GM12865 (cell line): ENCODE measurements at places on chromosomes 12 and 14.

DNA sequence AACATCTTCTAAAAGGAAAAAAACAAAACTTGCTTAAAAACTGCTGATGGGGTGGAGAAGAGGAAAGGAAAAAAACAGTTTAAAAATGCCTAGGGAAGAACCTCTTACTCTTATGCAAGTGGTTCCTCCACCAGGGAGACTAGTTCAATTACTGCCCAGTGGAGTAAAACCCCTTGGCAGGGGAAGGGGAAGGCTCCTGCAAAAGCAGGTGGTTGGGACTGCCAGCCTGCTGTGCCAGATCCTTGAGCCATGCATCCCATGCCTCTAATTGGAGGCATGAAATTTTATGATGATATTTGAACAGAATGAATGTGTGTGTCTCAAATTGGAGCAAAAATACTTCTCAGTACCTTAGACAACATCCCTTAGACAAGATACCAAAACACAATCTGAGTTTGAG, 118.8 kb downstream of the FSCB start:
- no peak for DNase-seq

GRCh38 chr12:74401035-74401434, 136.6 kb upstream of the ATXN7L3B start:
- DNase-seq = no peak

DNA sequence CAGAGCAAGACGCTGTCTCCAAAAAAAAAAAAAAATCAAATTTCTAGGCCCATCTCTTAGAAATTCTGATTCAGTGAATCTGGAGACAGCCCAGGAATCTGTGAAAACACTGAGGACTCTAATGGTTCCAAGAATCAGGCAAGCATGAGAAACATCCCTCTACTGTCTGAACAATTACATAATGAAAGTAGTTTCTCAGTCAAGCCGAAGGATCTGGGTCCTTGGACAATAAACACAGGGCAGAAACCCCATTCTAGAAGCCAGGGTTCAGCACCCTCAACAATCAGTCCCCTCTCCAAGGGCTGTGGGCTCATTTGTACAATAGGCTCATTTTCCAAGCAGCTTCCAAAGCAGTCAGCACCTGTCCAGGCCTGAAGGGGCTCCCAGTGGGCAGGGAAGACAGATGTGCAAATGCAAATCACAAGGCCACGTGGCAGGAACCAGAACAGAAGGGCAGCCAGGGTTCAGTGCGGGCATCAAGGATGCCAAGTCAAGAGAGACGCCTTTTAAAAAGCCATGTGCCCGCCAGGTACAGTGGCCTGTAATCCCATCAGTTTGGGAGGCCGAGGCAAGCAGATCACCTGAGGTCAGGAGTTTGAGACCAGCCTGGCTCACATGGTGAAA, 96.1 kb downstream of the KSR2 start:
- no peak for DNase-seq

DNA sequence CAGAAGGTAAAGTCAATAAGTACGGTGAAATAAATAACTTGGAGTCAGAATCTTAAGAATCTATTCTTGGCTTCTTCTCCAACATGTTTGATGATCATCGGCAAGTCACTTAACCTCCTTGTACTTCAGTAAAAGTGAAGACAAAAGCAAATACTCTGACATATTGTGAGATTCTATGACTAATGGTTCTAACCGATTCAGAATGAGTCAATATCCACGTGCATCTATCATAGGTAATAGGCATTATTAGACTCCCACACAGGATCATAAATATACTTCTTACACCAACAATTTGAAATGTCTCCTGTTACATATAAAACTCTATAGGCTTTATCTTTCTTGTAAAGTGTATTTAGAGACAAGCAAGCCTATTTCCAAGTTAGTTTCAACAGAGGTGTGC, 144.4 kb upstream of the ATXN7L3B start:
- DNase-seq = no peak

- DNase-seq = no peak
Measured at GRCh38 chr14:61737915-61738314, 24.3 kb upstream of the SNAPC1 start.

DNA sequence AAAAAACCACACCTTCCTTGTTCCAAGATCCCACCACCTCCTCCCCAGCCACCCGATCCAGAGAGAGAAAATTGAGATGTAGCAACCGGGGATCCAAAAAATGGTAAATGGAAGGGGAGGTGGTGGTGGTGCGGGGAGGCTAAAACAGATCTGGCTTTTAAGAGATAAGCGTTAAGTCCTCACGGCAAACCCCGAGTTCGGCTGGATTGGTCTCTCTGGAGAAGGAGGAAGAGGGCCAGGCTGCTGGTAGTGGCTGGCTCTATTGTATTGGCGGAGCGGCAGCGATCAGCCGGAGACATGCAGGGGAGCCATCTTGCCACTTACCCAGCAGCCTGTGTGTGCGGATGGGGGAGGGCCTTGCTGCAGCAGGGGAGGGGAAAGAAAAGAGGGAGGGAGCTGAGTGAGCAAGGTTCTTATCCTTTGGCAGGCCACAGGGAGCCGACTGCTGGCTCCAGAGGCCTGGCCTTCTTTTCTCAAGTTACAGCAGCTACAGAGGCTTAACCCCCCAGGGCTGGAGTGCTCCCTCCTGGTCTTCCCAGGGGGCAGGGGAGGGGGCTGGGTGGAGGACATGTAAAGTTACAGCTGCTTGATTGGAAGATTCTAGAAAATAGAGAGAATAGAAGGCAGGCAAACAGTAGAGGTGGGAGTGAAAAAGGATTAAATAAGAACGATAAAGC, 14.1 kb upstream of the CDH24 start:
- peak; percentile 89 for DNase-seq

- peak; percentile 31 for DNase-seq
Measured at GRCh38 chr14:23910101-23910875, 43.3 kb upstream of the DHRS4 start.

- DNase-seq = no peak
Measured at GRCh38 chr12:6914947-6915788, 788 bp downstream of the ENO2 start.

- DNase-seq = peak; percentile 50
Measured at GRCh38 chr14:61120576-61120975, 139.5 kb downstream of the SLC38A6 start.

- no peak for DNase-seq
Measured at GRCh38 chr14:103250874-103251273, 83.2 kb upstream of the EIF5 start.

DNA sequence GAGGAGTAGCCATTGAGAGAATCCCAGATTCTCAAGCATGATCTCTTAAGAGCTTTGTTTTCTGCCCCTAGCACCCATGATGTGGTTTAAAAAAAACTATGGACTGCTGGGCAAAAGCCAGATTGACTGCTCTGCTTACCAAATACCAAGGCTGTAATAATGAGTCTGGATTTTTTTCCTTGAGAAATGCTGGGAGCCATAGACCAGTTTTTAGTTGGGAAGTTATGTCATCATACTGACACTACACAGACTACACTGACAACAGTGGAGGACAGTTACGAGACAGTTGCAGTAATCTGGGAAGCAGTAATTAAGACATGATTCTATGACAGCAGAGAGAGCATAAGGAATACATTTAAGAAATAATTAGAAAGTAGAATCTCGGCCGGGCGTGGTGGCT, 35.8 kb downstream of the SPATA7 start:
- DNase-seq = no peak

GRCh38 chr12:122079033-122079531, 526 bp downstream of the MLXIP start:
- peak; percentile 28 for DNase-seq

DNA sequence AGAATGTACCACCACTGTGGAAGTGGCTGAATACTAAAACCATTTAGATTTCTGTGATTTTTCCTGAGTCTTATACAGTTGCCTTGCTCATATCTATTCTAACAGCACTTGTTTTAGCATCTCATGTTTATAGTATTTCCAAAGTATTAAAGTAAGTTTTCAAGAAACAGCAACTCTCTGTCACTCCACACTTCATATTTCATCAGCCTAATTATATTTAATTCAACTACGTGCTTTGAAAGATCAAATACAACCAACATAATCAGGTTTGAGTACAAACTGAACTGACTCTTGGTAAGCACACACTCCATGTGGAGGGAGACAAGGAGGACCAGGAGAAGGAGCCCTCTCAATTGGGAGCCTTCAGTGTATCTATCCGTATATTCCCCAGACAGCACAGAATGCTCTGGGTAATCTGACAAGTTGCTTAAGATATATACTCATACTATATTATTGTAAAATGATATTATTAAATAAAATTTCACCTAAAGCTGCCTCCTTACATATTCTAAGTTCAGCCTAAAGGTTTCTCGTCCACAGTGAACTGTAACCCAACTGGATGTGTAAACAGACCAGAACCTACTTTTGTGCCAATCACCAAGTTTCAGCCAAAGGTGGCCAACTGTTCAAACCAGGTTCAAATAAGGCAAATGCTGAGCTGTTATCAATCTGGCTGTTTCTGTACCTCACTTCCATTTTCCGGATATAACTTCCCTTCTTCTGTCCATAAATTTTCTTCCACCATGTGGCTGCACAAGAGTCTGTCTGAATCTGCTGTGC, 105.0 kb upstream of the RASSF8 start:
- no peak for DNase-seq

DNA sequence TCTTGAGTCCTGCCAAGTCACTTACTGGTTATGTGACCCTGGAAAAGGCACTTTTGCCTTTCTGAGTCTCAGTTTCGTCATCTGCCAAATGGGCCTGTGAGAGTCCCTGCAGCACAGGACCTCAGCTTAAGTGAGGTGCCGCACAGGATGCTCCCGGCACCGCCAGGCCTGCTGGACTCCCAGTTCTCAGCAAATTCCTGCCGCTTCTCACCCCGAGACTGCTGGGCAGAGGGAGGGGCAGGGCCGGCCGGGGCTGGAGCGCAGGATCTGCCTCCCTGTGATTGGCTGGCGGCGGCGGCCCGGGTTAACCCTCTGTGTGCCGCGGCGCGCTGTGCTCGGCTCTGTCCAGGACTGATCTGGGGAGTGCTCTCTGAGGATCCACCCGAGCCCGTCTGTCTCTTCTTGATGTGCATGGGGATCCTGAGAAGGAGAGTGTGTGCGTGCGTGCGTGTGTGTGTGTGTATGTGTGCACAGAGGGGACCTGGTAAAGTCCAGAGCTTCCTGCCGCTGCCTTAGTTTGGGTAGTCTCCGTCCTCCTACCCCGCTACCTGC, 8.6 kb downstream of the SETD1B start:
- DNase-seq = peak; percentile 48
